NCI-H1694 (cell line): ENCODE measurements at places on chromosomes 1 and 21.

GRCh38 chr1:244068567-244068966 is 17.5 kb downstream of the ZBTB18 start:
- no peak for DNase-seq

GRCh38 chr1:57357462-57357861 is 66.4 kb downstream of the DAB1 start:
- no peak for DNase-seq

GRCh38 chr1:215599418-215600074 is 32.4 kb downstream of the KCTD3 start:
- DNase-seq, result no peak

- no peak for DNase-seq
These were observed 323.9 kb downstream of the DISC1 start for GRCh38 chr1:231950331-231951128.
